Activated CD4-positive, alpha-beta memory T cell treated with anti-CD3 and anti-CD28 coated beads, Interleukin-2, amount 10 ng/mL, durations not matched to agents 7 days and 5 days (primary cell): ENCODE measurements at places on chromosomes 12 and 14.

GRCh38 chr14:94686511-94687160, 74.4 kb downstream of the SERPINA3 start:
- H3K4me3 ChIP-seq: no peak overlapping the region
- no peaks in the 10 kb centered on the region for H3K36me3 ChIP-seq
- no peak overlapping the region for H3K27ac ChIP-seq

DNA sequence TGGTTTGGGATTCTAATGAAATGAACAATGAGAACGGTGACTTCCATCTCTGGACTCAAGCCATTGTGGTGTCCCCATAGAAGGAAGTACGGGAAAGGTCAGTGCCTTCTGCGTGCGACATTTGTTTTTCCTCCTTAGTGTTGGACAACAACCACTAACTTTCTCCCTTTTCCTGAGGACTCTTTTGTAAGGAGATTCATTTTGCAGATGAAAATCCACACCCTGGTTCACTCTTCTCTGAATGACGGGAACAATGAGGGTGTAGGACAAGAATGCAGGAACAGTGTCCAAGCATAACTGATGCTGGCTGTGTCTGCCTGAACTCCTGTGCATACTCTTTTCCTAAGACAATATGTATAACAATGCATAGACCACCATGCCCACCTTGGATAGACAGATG, 176.4 kb downstream of the STXBP6 start:
- peaks cover 15% of the 10 kb centered on the region for H3K27me3 ChIP-seq
- no peak overlapping the region for H3K27ac ChIP-seq
- no peak for DNase-seq
- H3K4me1 ChIP-seq: no peaks in the 10 kb centered on the region

DNA sequence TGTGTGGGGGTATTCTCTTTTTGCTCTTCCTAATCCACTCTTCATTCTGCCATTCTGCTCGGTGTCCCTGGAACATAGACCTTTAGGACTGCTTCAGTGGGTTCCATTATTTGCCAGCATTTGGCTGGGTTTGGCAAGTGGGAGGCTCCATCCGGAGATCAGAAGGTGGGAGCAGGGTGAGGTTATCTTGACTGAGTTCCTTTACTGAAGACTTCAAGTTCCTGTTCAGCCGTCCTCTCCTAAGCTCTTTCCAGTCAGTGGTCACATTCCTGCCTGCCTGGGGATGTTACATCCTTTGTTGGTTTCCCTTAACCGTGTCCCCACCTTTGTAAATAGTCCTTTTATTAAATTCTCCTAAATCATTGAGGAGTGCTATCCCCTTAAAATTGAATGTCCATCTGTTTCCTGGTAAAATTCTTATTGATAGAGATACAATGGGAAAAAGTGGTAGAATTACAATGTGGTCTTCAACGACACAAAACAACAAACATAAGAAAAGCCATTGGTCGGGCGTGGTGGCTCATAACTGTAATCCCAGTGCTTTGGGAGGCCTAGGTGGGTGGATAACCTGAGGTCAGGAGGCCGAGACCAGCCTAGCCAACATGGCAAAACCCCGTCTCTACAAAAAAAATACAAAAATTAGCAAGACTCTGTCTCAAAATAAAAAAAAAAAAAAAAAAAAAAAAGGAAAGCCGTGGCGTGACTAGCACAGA, 5.0 kb upstream of the MIA2 start:
- peak; percentile 19 for DNase-seq
- no peaks in the 10 kb centered on the region for H3K36me3 ChIP-seq
- H3K27me3 ChIP-seq: no peaks in the 10 kb centered on the region
- peaks cover 52% of the 10 kb centered on the region for H3K4me1 ChIP-seq
- H3K4me3 ChIP-seq: peak overlapping the region; percentile 53

- DNase-seq: no peak
- no peak overlapping the region for H3K27ac ChIP-seq
- peaks cover 2% of the 10 kb centered on the region for H3K36me3 ChIP-seq
- no peaks in the 10 kb centered on the region for H3K4me1 ChIP-seq
- H3K4me3 ChIP-seq: no peak overlapping the region
- H3K27me3 ChIP-seq: peaks cover 7% of the 10 kb centered on the region
Measured at GRCh38 chr12:105270671-105271255, 34.8 kb upstream of the APPL2 start.

DNA sequence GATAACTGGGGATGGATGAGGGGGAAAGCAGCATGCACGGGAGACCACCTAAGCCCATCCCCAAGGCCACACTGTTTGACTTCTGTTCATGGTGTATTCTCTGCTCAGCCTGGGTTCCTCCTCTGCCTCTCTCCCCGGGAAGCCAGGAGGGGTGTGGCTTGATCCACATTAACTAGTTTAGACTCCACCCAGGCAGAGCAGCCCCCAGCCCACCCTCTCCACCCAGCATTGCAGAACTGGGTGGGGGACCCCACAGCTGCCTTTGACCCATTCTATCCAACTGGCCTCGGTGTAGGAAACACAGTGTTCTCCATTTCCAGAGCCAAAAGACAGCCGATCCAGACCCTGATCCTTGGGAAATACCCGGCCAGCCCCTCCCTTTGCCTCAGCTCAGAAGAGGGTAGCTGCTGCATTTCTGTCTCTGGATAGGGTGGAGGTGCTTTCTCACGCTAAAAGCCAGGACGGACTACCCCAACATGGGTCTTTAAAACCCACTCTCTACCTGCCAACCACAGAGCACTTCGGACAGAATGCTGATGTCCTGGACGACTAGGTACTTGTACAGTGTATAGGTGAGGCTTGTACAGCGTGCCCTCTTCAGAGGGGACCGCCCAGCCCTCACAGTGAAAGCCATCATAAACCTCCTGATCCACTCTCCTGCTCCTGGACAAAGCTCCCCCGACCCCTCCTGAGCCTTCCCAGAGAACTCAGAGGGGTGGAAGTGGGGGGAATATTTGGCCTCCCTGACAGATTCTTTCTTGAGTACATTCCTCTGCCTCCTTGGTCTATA, 9.4 kb downstream of the SPRYD3 start:
- no peak overlapping the region for H3K27ac ChIP-seq
- peaks cover 52% of the 10 kb centered on the region for H3K36me3 ChIP-seq
- DNase-seq: no peak
- no peaks in the 10 kb centered on the region for H3K27me3 ChIP-seq
- no peak overlapping the region for H3K4me3 ChIP-seq

GRCh38 chr12:2959505-2960389, 550 bp downstream of the TEAD4 start:
- H3K27ac ChIP-seq: no peak overlapping the region
- peak overlapping the region; percentile 50 for H3K4me3 ChIP-seq
- H3K36me3 ChIP-seq: peaks cover 3% of the 10 kb centered on the region
- H3K4me1 ChIP-seq: peaks cover 19% of the 10 kb centered on the region

- peak overlapping the region; percentile 74 for H3K4me3 ChIP-seq
- no peaks in the 10 kb centered on the region for H3K36me3 ChIP-seq
- H3K27me3 ChIP-seq: no peaks in the 10 kb centered on the region
- no peak for DNase-seq
- H3K27ac ChIP-seq: peak overlapping the region; percentile 84
Measured at GRCh38 chr14:22163051-22163450, 426.0 kb downstream of the DAD1 start.

- H3K36me3 ChIP-seq: no peaks in the 10 kb centered on the region
- H3K27me3 ChIP-seq: no peaks in the 10 kb centered on the region
- H3K4me3 ChIP-seq: no peak overlapping the region
- no peaks in the 10 kb centered on the region for H3K4me1 ChIP-seq
- H3K27ac ChIP-seq: no peak overlapping the region
Measured at GRCh38 chr12:84117190-84117589, 795.4 kb downstream of the SLC6A15 start.

- DNase-seq: peak; percentile 58
- H3K4me1 ChIP-seq: peaks cover 4% of the 10 kb centered on the region
- no peak overlapping the region for H3K4me3 ChIP-seq
Measured at GRCh38 chr12:127108360-127109215, 1158.4 kb upstream of the TMEM132C start.

DNA sequence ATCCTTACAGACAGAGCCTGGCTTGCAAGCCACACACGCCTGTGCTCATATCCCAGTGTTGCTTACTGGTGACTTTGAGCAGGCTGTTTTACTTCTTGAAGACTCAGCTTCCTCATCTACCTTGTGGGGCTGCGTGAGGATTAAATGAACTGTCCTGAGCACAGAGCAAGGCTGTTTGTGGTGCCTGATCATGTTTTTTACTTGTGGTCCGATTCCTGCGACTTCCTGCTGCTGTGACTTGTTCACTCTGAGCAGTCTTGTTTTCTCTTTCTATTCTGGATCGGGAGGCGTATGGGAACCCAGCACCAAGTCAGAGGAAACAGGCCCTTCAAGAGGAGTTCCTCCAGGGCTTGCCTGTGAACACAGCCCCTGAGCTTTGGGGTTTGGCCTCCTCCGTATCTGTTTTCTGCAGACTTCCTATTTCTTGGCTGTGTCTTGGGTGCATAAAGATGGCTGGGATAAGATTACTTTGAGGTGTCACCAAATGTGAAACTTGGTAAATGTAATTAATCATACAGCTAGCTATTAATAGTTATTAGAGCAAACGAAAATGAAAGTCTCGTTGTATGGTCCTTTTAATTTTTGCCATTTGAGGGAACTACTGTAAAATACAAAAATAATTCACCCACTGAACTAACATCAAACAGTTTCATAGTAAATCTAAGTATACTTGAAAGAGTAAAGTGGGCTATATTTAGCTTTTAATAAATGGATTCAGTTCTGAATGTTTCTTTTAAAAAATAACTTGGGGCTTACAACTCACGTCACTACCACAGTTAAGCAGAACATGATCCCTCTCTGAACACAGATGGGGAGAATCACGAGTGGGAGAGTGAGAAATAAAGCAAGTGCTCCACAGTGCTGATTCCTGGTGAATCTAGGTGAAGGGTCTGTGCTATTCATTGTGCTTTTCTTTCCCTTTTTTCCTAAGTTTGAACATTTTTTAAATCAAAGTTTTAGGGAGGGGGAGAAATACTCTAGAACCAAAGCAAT, 251.5 kb downstream of the FOXN3 start:
- no peak for DNase-seq
- peaks cover 21% of the 10 kb centered on the region for H3K36me3 ChIP-seq
- H3K27me3 ChIP-seq: no peaks in the 10 kb centered on the region
- H3K27ac ChIP-seq: no peak overlapping the region
- H3K4me1 ChIP-seq: peaks cover 7% of the 10 kb centered on the region

- H3K27me3 ChIP-seq: peaks cover 11% of the 10 kb centered on the region
- DNase-seq: no peak
- H3K4me3 ChIP-seq: no peak overlapping the region
- H3K27ac ChIP-seq: no peak overlapping the region
- peaks cover 12% of the 10 kb centered on the region for H3K4me1 ChIP-seq
- H3K36me3 ChIP-seq: no peaks in the 10 kb centered on the region
Measured at GRCh38 chr14:64561631-64562030, 11.9 kb downstream of the PPP1R36 start.

GRCh38 chr14:27090716-27091115, 492.9 kb upstream of the NOVA1 start:
- no peak for DNase-seq
- no peak overlapping the region for H3K27ac ChIP-seq
- no peaks in the 10 kb centered on the region for H3K4me1 ChIP-seq
- no peaks in the 10 kb centered on the region for H3K36me3 ChIP-seq
- H3K27me3 ChIP-seq: no peaks in the 10 kb centered on the region

GRCh38 chr12:68335462-68335861, 3.3 kb upstream of the MDM1 start:
- peaks cover 30% of the 10 kb centered on the region for H3K4me1 ChIP-seq
- H3K4me3 ChIP-seq: no peak overlapping the region
- H3K36me3 ChIP-seq: no peaks in the 10 kb centered on the region
- H3K27me3 ChIP-seq: peaks cover 14% of the 10 kb centered on the region
- no peak for DNase-seq
- H3K27ac ChIP-seq: no peak overlapping the region

DNA sequence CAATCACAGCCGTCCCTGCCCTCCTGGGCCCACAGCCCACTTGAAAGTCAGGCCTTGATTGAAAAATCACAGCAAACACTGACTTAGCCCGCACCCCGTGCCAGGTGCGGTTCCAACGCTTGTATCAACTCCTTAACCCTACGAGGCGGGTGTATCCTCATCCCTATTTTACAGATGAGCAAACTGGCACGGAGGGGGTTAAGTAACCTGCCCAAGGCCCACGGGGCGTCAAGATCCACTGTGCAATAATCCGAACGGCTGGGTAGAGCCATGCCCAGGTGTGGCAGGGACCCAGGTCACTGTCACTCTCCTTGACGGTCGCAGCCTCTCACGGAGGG, 583 bp downstream of the DNAH10 start:
- H3K27me3 ChIP-seq: peaks cover 18% of the 10 kb centered on the region
- H3K4me1 ChIP-seq: peaks cover 11% of the 10 kb centered on the region

GRCh38 chr12:88185988-88186387, 43.9 kb downstream of the TMTC3 start:
- H3K27me3 ChIP-seq: no peaks in the 10 kb centered on the region
- no peak overlapping the region for H3K27ac ChIP-seq
- H3K36me3 ChIP-seq: peaks cover under 1% of the 10 kb centered on the region
- no peak for DNase-seq
- no peaks in the 10 kb centered on the region for H3K4me1 ChIP-seq

- H3K36me3 ChIP-seq: no peaks in the 10 kb centered on the region
- no peak for DNase-seq
- H3K4me3 ChIP-seq: no peak overlapping the region
- H3K27me3 ChIP-seq: no peaks in the 10 kb centered on the region
Measured at GRCh38 chr14:91877376-91877915, 10.1 kb upstream of the TC2N start.

DNA sequence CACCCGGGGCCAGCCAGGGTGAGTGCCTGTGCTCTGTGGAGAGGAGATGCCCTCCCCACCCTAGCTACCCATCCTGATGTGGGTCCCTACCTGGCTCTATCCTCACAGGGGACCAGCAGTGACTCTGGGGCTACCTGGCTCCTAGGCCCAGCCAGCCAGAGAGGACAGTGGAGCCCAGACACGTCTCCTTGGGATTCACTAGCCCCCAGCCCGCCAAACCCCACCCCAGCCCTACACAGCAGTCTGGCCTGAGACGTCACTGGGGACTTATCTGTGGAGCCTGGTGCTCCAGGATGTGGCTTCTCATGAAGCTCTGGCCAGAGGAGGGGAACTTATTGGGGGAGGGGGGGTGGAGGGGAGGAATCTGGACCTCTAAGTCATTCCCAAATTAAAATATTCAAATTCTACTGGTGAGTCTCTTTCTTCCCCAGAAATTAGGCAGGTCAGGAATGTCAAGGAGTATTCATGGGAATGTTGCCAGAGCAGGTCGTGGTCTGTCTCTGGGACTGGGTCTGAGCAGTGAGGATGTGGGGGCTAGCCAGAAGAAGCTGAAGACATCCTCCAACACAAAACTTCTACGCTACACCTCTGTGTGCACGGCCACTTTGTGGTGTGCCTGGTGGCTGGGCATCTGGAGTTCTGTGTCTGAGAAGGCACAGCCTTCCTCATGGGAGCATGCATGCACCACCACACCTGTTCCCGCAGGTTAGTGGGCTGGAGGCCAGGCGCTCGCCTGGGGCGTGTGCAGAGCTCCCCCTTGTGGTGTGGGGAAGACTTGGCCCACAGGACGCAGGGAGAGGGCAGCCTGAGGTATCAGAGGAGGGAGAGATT, 2.7 kb downstream of the CMTM5 start:
- H3K27me3 ChIP-seq: peaks cover 3% of the 10 kb centered on the region
- no peaks in the 10 kb centered on the region for H3K36me3 ChIP-seq
- peak; percentile 63 for DNase-seq

DNA sequence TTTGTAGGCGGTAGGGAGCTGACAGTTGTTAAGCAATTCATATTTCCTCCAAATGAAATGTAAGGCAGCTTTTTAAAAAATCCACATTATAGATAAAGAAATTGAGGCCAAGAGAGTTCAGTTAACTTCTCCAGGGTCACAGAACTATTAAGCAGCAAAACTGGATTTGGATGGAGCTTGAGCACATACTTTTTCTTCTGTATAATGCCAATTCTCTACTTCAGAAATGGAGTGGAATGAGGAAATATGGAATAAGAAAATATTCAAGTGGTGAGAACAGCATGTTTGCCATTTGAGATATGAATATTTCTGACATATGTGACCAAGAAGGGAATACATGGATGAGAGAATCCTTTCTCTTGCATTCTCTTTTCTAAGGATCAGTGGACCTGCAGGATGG, 233.1 kb downstream of the FOXG1 start:
- no peaks in the 10 kb centered on the region for H3K4me1 ChIP-seq
- H3K27me3 ChIP-seq: no peaks in the 10 kb centered on the region
- no peak overlapping the region for H3K27ac ChIP-seq
- H3K36me3 ChIP-seq: no peaks in the 10 kb centered on the region
- no peak for DNase-seq
